Adrenal gland (tissue), 19 donors: ENCODE measurements at places on chromosomes 16 and 17. TPM values are rescaled to one million over a fixed set of nuclear protein-coding genes. Genes with fewer than 3 reads are reported as not detected.

Gene DYNLL2
- polyA plus RNA-seq, result 31.0 TPM

Gene ZACN
- not detected for polyA plus RNA-seq

Gene MYH1
- polyA plus RNA-seq, result not detected

Gene NOD2
- polyA plus RNA-seq, result 0.18 TPM

Gene FOXJ1
- polyA plus RNA-seq, result not detected

Gene CNTNAP1
- polyA plus RNA-seq, result 1.6 TPM

Gene GRAP
- polyA plus RNA-seq, result 8.4 TPM

Gene RHBDF1
- 55.7 TPM for polyA plus RNA-seq

Gene TBKBP1
- 63.9 TPM for polyA plus RNA-seq

Gene HCFC1R1
- polyA plus RNA-seq, result 609 TPM

Gene ZNF423
- 1.7 TPM for polyA plus RNA-seq

Gene EVPLL
- 0.47 TPM for polyA plus RNA-seq

Gene ITGAX
- 84.9 TPM for polyA plus RNA-seq

Gene CORO1A
- polyA plus RNA-seq, result 4.1 TPM

Gene RPS15A
- polyA plus RNA-seq, result 2,087 TPM

Gene CDR2L
- 4.1 TPM for polyA plus RNA-seq

Gene SNAI3
- 0.11 TPM for polyA plus RNA-seq

Gene FBXO39
- polyA plus RNA-seq, result not detected

Gene CTRL
- polyA plus RNA-seq, result 4.6 TPM

Gene KCNJ12
- polyA plus RNA-seq, result 1.6 TPM

Gene OSGIN1
- polyA plus RNA-seq, result 39.7 TPM

Gene UMOD
- polyA plus RNA-seq, result not detected

Gene KRTAP3-2
- not detected for polyA plus RNA-seq

Gene PLXDC1
- polyA plus RNA-seq, result 5.6 TPM

Gene MPO
- polyA plus RNA-seq, result 0.24 TPM

Gene SMIM36
- polyA plus RNA-seq, result not detected

Gene CCL7
- polyA plus RNA-seq, result 0.74 TPM

Gene COQ9
- polyA plus RNA-seq, result 203 TPM

Gene DRC7
- 0.72 TPM for polyA plus RNA-seq
